ENCODE measurements at places on chromosomes 11 and 22.

GRCh38 chr11:97860237-97860636, 1160.5 kb upstream of the CNTN5 start:
- no peak for DNase-seq

DNA sequence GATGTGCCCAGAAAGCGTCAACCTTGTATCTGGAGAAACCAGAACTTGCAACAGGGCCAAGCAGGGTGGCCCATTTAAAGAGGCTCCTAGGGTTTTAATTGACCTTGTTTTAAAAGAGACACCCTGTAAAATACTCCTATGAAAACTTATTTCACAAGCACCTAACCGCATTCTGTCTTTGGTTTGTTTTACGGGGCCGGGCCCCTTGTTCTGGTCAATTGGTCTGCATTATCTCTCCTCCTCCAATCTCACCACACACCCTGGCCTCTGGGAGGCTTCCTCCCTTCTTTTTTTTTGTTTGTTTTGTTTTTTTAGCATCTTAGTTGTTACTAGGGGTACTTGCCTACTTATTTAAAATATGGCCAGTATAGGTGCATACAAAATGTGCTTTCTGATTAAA, 4.7 kb downstream of the EHF start:
- no peak for DNase-seq

DNA sequence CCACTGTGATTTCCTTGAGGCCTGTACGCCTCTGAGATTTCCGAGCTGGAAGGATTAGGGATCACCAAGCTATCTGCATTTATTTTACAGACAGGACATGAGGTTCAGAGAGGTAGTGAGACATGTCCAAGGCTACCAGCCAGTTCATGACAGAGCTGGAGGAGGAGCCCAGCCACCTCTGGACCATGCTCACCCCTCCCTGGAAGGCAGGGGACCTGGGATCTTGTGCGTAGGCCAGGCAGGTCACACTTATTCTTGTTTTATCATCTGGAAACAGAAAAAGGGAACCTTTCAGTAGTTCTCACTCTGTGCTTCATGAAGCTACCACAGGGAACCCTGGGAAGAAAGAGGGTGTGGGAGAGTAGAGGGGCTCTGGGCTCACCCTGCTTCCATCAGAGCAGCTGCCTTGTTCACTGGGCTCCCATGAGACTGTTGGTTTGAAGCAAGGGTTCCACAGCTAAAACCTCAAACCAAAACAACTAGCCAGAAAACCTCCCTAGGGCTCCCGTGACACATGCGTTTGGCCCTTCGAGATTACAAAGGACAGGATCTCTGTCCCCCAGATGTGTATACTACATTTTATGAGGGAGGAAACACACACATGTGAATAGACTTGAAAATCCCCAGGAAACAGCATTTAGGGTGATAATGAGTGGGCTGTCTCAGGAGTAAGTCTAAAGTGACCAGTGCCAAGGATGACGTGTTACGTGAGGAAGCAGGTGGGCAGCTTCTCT, 106.4 kb downstream of the DSCAML1 start:
- DNase-seq = no peak

- DNase-seq = no peak
These were observed 10.4 kb downstream of the ZNRF3 start for GRCh38 chr22:28893810-28894209.

DNA sequence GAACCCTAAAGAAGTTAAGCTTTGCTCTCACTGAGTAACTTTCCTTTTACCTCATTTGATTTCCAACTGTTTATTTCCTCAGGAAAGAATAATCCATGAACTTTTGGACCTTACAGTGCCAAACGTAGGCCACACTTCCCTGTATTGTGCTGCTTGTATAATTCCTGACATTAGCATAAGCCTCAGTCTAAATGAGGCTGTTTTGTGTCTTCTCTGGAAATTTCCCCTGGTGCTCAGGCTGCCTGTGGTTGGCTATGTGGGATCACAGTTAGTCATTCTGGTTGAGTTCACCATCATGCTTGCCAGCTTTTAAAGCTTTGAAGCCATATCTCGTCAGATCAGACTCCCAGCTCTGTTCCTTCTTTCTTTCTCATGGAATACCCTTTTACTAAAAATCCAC, 107.0 kb downstream of the FAM76B start:
- no peak for DNase-seq

DNA sequence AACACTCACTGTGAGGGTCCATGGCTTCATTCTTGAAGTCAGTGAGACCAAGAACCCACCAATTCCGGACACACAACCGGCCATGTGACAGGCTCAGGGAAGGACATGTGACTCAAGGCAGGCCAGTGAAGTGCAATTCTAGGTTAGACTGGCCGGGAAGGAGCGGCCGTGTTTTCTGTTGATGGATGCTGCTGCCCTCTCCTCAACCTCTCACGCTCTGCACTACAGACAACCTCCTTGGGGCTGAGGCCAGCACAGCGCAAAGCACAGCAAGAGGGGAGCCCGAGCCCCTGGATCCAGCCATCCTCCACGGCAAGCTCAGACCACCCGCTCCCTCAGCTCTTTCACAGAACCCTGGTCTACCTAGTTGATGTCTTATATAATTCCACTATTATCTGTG, 2.8 kb downstream of the NUDT8 start:
- DNase-seq = no peak

GRCh38 chr11:18768472-18768901, 23.1 kb downstream of the PTPN5 start:
- no peak for DNase-seq

Data from HuH-7 (cell line).